ENCODE measurements at places on chromosomes 7 and 10.

GRCh38 chr10:113245286-113245685 lies 295.2 kb downstream of the TCF7L2 start:
- no peak for DNase-seq

GRCh38 chr7:100949227-100949932 lies at the start of gene MUC3A:
Gene MUC3A (plus strand): TSS chr7:100949534. CDS start chr7:100949625, 91 bp downstream.
- DNase-seq: no peak

DNA sequence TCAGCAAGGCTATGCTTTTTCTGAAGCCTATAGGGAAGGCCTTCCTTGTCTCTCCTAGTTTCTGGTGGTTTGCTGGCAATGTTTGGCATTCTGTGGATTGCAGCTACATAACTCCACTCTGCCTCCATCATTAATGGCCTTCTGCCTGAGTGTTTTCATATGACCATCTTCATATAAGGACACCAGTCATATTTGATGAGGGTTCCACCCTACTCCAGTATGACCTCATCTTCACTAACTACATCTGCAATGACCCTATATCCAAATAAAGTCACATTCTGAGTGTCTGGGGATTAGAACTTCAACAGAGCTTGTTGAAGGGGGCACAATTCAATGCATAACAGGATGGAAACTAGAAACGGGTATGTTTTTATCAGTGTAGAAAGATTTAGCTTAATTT lies 22.1 kb downstream of the CAV1 start:
- no peak for DNase-seq

DNA sequence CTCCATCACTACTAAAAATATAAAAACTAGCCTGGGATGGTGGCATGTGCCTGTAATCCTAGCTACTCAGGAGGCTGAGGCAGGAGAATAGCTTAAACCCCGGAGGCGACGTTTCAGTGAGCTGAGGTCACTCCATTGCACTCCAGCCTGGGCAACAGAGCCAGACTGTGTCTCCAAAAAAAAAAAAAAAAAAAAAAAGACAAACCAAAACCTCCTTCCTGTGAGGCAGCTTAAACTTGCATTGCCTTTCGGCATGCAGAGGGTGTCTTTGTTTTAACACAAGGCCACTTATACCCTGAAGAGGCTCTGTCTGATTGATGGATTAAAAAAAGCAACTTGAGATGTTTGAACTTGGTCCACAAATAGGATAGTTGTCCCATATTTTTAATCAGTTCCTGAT lies 128.4 kb upstream of the RSU1 start:
- DNase-seq: no peak

GRCh38 chr7:29287366-29287765 lies 92.8 kb downstream of the CHN2 start:
- no peak for DNase-seq

DNA sequence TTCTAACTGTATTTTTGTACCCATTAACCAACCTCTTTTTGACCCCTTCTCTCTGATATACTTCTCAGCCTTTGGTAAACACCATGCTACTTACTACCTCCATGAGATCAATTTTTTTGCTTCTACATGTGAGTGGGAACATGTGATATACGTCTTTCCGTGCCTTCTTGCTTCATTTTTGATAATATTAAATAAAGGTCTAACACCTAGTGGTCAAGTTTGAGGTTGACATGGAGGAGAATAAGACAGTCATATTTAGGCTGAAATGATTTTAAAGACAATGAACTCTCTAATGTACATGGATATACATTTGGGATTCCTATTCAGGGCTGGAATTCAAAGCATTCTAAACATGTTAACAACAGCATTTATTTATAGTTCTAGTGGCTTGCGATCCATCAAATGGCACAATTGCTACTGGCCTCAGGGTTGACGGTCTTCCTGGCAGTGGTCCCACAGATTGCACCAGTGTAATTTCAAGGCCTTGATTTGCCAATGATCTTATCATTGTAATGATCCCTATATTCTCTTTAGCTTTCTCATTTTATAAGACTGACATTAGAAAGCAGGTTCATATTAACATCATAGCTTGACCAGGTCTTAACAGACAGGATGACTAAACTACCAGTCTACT lies 315.9 kb upstream of the ETV1 start:
- DNase-seq: no peak

DNA sequence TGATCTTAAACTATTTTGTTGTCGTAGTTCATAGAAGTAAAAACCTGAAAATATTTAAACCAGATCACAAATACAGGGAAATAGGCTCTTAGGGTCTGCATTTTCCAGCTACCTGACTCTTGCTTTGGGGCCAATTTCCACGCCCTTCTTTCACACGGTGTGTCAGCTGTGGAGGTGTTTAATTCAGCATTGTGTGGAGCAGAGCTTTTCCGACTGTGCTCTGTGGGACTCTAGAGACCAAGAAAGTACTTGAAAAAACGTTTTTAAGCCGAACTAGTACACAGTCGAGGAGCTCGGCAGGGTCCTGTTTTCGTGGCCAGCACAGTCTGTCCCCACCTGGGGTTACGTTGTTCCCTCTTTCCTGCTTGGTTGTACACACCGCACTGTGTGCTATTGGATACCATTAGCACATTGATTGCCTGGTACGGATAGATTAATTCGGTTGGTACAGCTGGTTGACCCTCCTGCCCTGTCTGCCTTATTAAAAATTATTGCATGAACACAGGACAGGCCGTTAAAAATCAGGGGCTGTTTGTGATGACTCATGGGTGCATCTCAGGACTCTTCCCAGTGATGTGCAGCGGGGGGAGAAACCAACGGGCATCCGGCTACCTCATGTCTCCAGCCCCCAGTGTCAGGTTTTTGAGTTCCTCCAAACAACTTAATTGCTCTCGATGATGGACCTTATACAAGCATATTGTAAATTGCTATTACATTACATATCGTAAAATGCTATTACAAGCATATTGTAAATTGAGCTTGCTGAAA lies 80.7 kb upstream of the BTBD16 start:
- no peak for DNase-seq

DNA sequence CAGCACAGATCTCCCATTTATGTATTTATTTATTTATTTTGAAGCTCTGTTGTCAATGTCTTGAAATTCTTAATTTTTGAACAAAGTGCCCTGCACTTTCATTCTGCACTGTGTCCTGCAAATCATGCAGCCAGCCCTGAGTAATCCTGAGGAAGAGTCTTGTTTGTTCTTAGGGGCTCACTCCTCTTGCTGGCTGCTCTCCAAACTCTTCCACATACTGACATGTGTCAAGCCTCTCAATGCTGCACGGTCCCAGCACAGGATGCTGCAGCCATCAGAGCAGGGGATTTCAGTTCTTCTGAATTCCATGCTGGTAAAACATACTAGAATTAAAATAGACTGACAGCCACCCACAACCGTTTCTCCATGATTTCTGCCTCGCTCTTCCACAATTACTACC lies 207.2 kb downstream of the PARD3 start:
- DNase-seq: no peak

GRCh38 chr10:121332829-121333765 lies 265.1 kb downstream of the FGFR2 start:
- no peak for DNase-seq

GRCh38 chr7:101764221-101764620 lies 53.2 kb upstream of the CUX1 start:
- no peak for DNase-seq

DNA sequence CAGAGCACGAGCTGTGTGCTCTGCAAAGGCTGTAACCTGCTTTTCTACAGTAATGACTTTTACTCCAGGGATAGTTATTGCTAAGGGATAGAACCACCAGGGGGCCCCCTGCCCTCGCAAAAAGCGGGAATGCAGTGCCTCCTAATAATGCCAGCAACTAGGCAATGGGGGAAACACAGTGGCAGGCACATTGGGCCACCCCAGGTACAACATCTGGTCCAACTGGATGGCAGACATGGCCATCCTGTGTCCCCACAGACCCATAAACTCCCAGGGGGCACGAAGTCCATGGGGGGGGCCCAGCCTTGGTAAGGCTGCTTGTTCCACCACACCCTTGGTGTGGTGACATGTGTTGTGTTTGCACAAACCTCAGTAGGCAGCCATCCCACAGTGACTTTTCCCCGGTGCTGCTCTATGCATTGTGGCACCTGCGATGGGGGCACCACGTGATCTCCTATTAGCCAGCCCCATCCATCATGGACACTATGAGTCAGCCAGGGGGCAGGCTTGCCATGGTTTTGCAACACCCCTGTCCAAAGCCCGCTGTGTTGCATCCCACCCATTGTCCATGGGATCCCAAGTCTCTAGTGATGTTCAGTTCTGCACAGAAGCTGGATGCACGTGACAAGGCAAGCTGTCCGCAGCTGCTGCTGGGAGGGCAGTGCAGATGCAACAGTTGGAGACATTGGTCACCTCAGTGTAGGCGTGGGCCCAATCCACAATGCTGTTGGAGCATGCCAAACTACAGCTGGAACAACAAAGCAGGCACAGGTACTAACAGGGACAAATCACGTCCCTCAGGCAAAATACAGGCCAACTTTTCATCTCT lies 84.0 kb downstream of the ANLN start:
- no peak for DNase-seq

- DNase-seq: no peak
Observed at GRCh38 chr7:50056131-50056530, 36.9 kb downstream of the ZPBP start.

- no peak for DNase-seq
Observed at GRCh38 chr7:157625973-157626742, 289.4 kb downstream of the DNAJB6 start.

DNA sequence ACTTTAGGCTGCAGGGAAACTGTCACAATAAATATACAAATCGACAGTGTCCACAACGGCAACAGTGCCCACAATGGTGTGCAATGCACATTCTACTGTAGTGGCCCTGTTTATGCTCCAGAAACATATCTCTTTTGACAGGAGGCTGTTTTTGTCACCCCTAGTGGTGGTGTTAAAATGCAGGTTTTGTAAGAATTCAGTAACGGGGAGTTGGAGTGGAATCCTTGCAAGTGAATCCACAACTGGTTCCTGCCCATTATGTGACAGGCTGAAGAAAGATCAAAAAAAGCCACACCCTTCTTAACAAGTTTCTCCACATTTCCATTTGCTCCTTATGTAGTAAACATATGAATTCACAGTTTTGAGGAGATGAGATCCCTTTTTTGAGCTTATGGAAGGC lies 58.5 kb downstream of the BEND7 start:
- DNase-seq: no peak

Measured in cortex of kidney (tissue), 1 donor.